ENCODE measurements at places on chromosomes 16 and 17. TPM values are rescaled to one million over a fixed set of nuclear protein-coding genes. Genes with fewer than 3 reads are reported as not detected.

Gene SLC16A11
- 0.32 TPM for total RNA-seq

Gene IRX3
- 7.0 TPM for total RNA-seq

Gene HOXB6
- total RNA-seq = 3.9 TPM

Gene SMPD3
- total RNA-seq = 0.24 TPM

Gene DNAAF1
- 0.49 TPM for total RNA-seq

Gene HEATR9
- not detected for total RNA-seq

Gene TM4SF5
- not detected for total RNA-seq

Gene GCGR
- not detected for total RNA-seq

Gene AIPL1
- total RNA-seq = under 0.01 TPM

Gene MYH13
- total RNA-seq = not detected

Gene OR3A3
- total RNA-seq = not detected

Gene HCRT
- not detected for total RNA-seq

Gene EXOC3L1
- total RNA-seq = not detected

Gene ZNF19
- 5.2 TPM for total RNA-seq

Gene LRRC46
- not detected for total RNA-seq

Gene KCNJ18
- total RNA-seq = not detected

Gene NPIPA2
- total RNA-seq = 0.24 TPM

Gene SEC14L5
- 0.32 TPM for total RNA-seq

Gene EPX
- not detected for total RNA-seq

Gene SRL
- 0.16 TPM for total RNA-seq

Gene PPP1R27
- total RNA-seq = not detected

Gene HYDIN
- total RNA-seq = 2.7 TPM

Gene ATP2A1
- under 0.01 TPM for total RNA-seq

Gene CSH1
- not detected for total RNA-seq

Gene UNK
- total RNA-seq = 28.1 TPM

Gene NPB
- 0.49 TPM for total RNA-seq

Gene KRTAP4-3
- total RNA-seq = not detected

Gene DLX3
- not detected for total RNA-seq

Gene KRTAP9-2
- total RNA-seq = not detected

Gene NXN
- 124 TPM for total RNA-seq

Gene FCSK
- 9.7 TPM for total RNA-seq

Gene ODAD4
- 0.97 TPM for total RNA-seq

Gene ANKRD40CL
- not detected for total RNA-seq

Gene SLFN12
- 24.5 TPM for total RNA-seq

Gene CX3CL1
- total RNA-seq = 0.32 TPM

Gene CBX1
- 27.7 TPM for total RNA-seq

Gene OR1D5
- total RNA-seq = not detected

Gene GPS2
- total RNA-seq = 53.2 TPM

Gene MT4
- total RNA-seq = not detected

Gene RNU2-1
- total RNA-seq = not detected

Gene SRCIN1
- total RNA-seq = not detected

Gene MTMR4
- 95.3 TPM for total RNA-seq

Gene TMEM220
- total RNA-seq = 5.4 TPM

Gene KRTAP4-5
- total RNA-seq = not detected

Gene TEKT5
- not detected for total RNA-seq

Gene COX6A2
- total RNA-seq = not detected

Gene PRKCB
- total RNA-seq = not detected

Gene UTS2R
- not detected for total RNA-seq

Gene OSGIN1
- 2.8 TPM for total RNA-seq

Gene RNF222
- not detected for total RNA-seq

Gene C17orf50
- not detected for total RNA-seq

Gene ARL5C
- not detected for total RNA-seq

Gene MRPL58
- 14.8 TPM for total RNA-seq

Gene ABAT
- 12.4 TPM for total RNA-seq

Gene PDILT
- not detected for total RNA-seq

Gene CD300A
- total RNA-seq = not detected

Gene CFAP20
- 25.6 TPM for total RNA-seq

Gene CD300LB
- total RNA-seq = not detected

Gene STH
- not detected for total RNA-seq

Data from hair follicle dermal papilla cell (primary cell).